ENCODE measurements at places on chromosomes 16 and 17.

DNA sequence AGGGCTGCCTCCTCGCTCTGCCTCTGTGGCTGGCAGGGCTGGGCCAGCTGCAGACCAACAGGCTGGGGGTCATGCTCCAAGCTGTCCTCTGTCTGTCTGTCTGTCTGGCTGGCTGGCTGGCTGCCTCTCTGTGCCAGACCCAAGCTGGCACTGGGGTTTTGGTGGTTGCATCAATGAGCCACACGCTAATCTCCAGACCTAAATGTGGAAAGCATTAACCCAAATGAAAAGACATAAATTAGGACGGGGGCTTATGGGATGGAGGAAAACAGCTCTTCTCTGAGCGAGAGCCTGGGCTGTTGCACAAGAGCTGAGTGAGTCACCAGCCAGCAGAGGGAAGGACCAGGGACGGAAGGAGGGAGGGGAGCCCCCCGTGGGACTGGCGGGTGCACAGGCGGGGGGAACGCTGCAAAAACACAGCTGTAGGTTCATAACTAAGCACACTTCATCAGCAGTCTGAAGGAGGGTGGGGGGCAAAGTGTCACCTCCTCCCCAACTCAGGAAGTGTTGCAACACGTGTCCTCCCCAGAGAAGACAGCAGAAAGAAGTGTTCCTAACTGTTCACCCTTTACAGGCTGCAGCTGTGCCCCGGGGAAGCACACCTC is 83.4 kb downstream of the GAS7 start:
- no peak for DNase-seq

- no peak for DNase-seq
Observed at GRCh38 chr17:80068301-80069222, 32.1 kb downstream of the CCDC40 start.

- DNase-seq: no peak
Observed at GRCh38 chr16:87054154-87054553, 263.0 kb downstream of the C16orf95 start.

GRCh38 chr16:53964145-53964790 is 260.3 kb downstream of the FTO start:
- no peak for DNase-seq

- no peak for DNase-seq
Observed at GRCh38 chr16:14011001-14011400, 60.1 kb upstream of the MRTFB start.
